ENCODE measurements at places on chromosomes 6 and 20.

GRCh38 chr20:38229376-38230252 is 30.9 kb downstream of the KIAA1755 start:
- DNase-seq, result no peak

- DNase-seq, result no peak
Measured at GRCh38 chr6:149152521-149152920, 165.0 kb upstream of the TAB2 start.

- DNase-seq, result peak; percentile 68
Measured at GRCh38 chr6:33008944-33009861, at the start of gene HLA-DOA. TSS of gene HLA-DOA (minus strand) at chr6:33009591.

DNA sequence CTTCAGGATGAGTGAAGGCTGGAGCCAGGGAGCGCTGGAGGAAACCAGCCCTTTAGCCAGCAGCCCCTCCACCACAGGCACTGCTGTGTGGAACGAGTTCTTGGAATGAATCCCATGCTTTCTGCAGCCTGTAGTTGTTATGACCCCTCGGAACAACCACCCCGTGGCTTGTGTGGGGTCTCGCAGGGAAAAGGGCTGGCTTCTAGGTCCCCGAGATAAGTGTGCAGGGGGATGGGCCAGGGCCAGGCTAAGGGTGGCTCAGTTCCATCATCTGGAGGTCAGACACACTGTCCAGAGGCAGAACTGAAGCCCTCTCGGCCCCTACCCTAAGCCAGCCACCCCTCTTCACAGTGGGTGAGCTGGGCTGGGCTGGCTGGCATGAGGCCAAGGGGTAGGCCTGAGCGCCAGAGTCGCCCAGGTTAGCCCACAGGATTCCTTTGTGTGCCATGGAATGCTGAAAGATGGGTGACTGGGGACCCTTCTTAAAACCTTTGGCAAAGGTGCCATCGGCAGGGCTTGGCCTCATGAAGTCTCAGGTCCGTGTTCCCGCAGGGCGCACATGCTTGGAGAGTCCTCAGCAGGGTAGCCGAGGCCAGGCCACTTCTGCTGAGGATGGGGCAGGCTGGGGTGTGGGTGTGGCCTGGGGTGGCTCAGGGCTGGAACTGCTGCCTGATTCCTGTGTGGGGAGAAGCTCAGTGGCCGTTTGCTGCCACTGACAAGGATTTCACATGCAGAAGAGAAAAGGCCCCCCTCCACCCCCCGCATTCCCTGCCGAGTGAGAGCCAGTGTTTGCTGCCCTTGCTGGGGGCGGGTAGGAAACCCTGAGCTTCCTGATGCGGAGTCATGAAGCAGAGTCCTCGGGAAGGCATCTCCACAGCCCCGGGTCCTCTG is 24.6 kb downstream of the SPATA2 start:
- DNase-seq, result peak; percentile 45

GRCh38 chr6:6766230-6766905 is 177.8 kb downstream of the LY86 start:
- DNase-seq, result no peak

All from right hindlimb (tissue), 1 donor.